ENCODE measurements at places on chromosomes 1 and 21. TPM values are rescaled to one million over a fixed set of nuclear protein-coding genes. Genes with fewer than 3 reads are reported as not detected.

- no peaks in the 10 kb centered on the region for H3K27me3 ChIP-seq
- DNase-seq = no peak
- H3K4me1 ChIP-seq = no peaks in the 10 kb centered on the region
- no peaks in the 10 kb centered on the region for H3K36me3 ChIP-seq
Measured at GRCh38 chr1:216261631-216262030, 161.6 kb downstream of the USH2A start.

- no peaks in the 10 kb centered on the region for H3K36me3 ChIP-seq
- H3K4me3 ChIP-seq = no peak overlapping the region
- no peak for DNase-seq
Measured at GRCh38 chr1:8122477-8123407, 96.6 kb upstream of the ERRFI1 start.

DNA sequence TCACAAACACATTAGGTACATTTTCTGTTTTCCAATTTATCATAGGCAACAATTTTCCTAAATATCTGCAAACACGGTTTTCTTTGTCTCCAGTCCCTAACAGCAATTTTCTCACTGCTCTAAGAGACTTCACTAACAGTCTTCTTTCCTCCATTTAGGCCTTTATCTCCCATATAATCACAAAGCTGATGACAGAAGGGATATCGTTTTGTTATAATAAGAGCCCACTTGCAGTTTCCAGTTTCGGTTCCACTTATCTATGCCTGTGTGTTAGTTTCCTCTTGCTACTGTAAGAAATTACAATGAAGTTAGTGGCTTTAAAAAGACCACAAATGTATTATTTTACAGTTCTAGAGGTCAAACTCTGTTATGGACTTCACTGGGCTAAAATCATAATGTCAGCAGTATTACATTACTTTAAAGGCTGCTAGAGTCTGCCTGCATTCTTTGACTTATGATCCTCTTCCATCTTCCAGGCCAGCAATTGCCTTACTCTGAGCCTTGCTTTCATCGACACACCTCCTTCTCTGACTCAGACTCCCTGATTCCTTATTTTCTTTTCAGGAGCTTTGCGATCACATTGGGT lies 549.3 kb downstream of the NCAM2 start:
- no peaks in the 10 kb centered on the region for H3K27me3 ChIP-seq
- H3K4me1 ChIP-seq = no peaks in the 10 kb centered on the region
- H3K4me3 ChIP-seq = no peak overlapping the region
- no peak for DNase-seq

GRCh38 chr1:203625628-203626019 lies 1.0 kb upstream of the ATP2B4 start:
- H3K4me1 ChIP-seq = peaks cover 37% of the 10 kb centered on the region
- DNase-seq = no peak
- H3K4me3 ChIP-seq = no peak overlapping the region

- peak overlapping the region; percentile 51 for H3K4me3 ChIP-seq
- DNase-seq = no peak
- H3K27ac ChIP-seq = peak overlapping the region; percentile 94
- H3K27me3 ChIP-seq = no peaks in the 10 kb centered on the region
- H3K36me3 ChIP-seq = no peaks in the 10 kb centered on the region
Measured at GRCh38 chr1:39026866-39027507, 837 bp downstream of the NDUFS5 start.

Gene TNFAIP8L2
- total RNA-seq = 4.0 TPM

Gene F11R
- total RNA-seq = 114 TPM

Measured in Peyer's patch (tissue), 4 donors.